Left lung (tissue), 14 donors: ENCODE measurements at places on chromosomes 12 and 14. TPM values are rescaled to one million over a fixed set of nuclear protein-coding genes. Genes with fewer than 3 reads are reported as not detected.

The MMP17 gene
- polyA plus RNA-seq = 4.0 TPM

The CMKLR1 gene
- 14.7 TPM for polyA plus RNA-seq

The AKAP6 gene
- 7.2 TPM for polyA plus RNA-seq

The KCNJ8 gene
- 21.9 TPM for polyA plus RNA-seq

The EPYC gene
- not detected for polyA plus RNA-seq

The NEUROD4 gene
- 0.04 TPM for polyA plus RNA-seq

The LTBP2 gene
- polyA plus RNA-seq = 25.7 TPM

The SEC23A gene
- 65.5 TPM for polyA plus RNA-seq

The MEG3 gene
- 398 TPM for polyA plus RNA-seq

The ASIC1 gene
- 8.0 TPM for polyA plus RNA-seq
